Naive B cell (primary cell): ENCODE measurements at places on chromosomes 7 and 10.

DNA sequence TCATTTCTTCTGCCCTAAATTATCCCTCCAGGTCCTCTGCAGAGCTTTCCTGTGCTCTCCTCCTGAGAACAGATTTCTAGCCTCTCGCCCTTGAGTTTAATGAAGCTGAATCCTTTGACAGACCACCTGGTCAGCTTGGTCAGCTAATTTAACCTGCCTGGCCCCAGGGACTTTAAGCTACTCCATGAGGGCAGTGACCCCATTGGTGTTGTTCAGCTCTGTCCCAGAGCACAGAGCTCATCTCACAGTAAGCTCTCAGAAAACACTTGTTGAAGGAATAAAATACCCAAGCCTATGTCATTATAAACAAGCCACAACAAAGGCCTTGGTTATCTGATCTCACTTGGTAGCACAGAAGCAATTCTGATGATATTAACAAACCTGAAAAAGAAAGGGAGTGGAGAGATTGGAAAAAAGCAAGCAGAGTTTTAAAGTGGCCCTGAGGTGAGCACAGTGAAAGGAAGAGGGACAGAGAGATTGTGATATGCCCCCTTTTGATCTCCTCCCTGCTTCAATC lies 24.4 kb downstream of the SLC26A4 start:
- H3K36me3 ChIP-seq: no peaks in the 10 kb centered on the region
- no peaks in the 10 kb centered on the region for H3K27me3 ChIP-seq
- H3K27ac ChIP-seq: no peak overlapping the region
- no peak for DNase-seq

GRCh38 chr7:50957855-50958254 lies 175.2 kb upstream of the GRB10 start:
- no peaks in the 10 kb centered on the region for H3K36me3 ChIP-seq
- DNase-seq: no peak
- no peaks in the 10 kb centered on the region for H3K4me1 ChIP-seq
- H3K4me3 ChIP-seq: no peak overlapping the region
- H3K27me3 ChIP-seq: no peaks in the 10 kb centered on the region

- peak; percentile 45 for DNase-seq
- no peaks in the 10 kb centered on the region for H3K36me3 ChIP-seq
- peaks cover 35% of the 10 kb centered on the region for H3K4me1 ChIP-seq
Observed at GRCh38 chr10:62852961-62853702, 37.0 kb upstream of the EGR2 start.

DNA sequence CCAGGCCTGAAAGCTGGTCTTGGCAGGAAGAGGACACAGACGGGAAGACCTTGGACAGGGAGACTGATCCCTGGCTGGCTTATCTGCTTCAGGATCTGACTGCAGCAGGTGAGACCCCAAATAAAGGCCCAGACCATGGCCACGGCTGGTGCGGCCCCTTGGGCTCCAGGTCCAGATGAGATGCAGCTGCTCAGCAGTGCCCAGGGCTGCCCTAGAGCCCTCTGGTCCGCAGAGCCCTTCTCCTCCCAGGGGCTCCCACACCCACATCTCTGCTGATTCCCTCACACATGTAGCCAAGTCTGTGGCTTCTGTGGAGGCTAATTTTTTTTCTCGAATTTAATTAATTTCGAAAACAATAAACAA lies 46.3 kb downstream of the VIPR2 start:
- no peaks in the 10 kb centered on the region for H3K4me1 ChIP-seq
- H3K36me3 ChIP-seq: no peaks in the 10 kb centered on the region
- no peak overlapping the region for H3K27ac ChIP-seq
- no peaks in the 10 kb centered on the region for H3K27me3 ChIP-seq
- no peak overlapping the region for H3K4me3 ChIP-seq

DNA sequence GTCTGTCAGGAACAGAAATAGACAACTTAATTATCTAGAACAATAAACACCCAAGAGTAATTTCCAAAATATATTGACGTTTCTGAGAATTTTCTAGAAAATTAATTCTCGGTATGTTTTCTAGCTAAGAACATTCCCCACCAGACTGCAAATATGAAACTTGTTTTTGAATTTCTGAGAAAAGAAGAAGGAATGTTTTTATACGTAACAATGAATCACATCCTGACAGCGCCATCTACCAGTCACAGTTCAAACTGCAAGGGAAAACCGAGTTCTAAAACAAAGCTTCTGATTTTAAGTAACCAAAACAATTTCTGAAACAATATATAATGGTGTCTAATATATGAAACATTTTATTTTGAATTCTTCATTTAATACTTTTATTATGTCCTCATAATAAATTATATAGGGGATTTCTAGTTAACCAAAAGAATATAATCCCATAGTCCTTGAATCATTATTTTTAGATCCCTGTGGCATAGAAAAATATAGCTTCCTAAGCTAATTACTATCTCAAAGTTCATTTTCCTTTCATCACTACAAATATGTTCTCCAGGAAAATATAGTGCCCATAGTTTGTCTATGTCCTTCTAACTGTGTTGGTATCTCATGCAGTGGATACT lies 34.5 kb upstream of the MEOX2 start:
- no peaks in the 10 kb centered on the region for H3K36me3 ChIP-seq
- H3K4me1 ChIP-seq: no peaks in the 10 kb centered on the region
- no peaks in the 10 kb centered on the region for H3K27me3 ChIP-seq

DNA sequence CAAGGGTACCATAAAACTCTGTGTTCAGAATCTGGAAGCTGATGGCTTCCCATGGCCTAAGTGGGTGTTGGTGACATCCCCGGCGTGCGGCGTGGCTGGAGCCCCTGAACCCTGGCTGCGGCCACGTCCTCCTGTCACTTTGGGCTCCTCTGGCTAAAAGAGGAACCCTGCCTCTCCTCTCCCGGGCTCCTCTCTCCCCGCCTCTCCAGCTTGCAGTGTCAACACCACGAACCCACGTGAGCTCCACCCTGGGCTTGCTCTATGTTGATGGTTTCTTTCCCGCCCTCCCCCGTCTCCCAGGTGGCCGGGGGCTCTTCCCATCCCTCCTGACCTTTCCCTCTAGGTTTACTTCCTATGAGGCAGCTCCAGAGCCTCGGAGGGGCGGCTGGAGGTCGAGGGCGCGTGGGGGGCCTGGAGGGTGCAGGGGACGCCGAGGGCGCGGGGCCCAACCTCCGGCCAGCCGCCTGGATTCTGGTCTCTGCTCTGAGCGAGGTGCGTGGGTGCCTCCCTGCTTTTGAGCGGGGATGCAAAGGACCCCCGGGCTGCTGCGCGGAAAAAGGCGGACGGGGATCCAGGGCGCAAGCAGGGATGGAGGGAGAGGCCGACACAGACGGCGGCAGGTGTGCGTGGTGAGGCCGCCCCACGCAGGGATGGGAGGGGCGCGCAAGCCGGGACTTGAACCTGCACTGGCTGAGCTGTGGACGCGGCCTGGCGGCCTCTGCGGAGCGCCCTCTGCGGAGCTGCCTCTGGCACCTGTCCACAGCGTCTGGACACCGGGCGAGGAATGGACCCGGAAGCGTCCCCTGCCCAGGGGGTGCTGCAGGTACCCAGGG lies 115.5 kb upstream of the DIP2C start:
- H3K36me3 ChIP-seq: peaks cover 22% of the 10 kb centered on the region
- peaks cover 10% of the 10 kb centered on the region for H3K4me1 ChIP-seq
- no peak overlapping the region for H3K27ac ChIP-seq
- peak overlapping the region; percentile 23 for H3K4me3 ChIP-seq

GRCh38 chr10:54487743-54488142 lies 313.3 kb downstream of the PCDH15 start:
- DNase-seq: no peak
- no peaks in the 10 kb centered on the region for H3K36me3 ChIP-seq

DNA sequence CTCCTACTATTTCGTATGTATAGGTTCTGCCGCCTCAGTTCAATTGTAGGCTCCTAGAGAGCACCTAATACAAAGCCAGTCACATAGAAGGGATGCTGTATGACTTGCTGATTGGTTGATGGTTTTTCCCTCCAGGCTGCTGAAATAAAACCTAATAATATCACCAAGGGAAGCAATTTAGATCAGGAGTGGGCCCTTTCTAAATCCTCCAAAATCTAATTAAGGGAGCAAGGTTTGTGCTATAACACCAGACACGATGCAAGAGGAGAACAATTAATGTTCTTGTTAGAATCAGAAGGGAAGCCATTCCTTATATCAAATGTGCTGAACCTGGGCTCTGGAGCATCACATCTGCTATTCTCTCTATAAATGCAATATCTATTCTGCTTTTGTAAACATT lies 42.0 kb upstream of the SLC13A1 start:
- no peak for DNase-seq
- no peaks in the 10 kb centered on the region for H3K4me1 ChIP-seq
- H3K4me3 ChIP-seq: no peak overlapping the region
- H3K36me3 ChIP-seq: no peaks in the 10 kb centered on the region

- H3K27me3 ChIP-seq: peaks cover 86% of the 10 kb centered on the region
- H3K4me1 ChIP-seq: peaks cover 31% of the 10 kb centered on the region
- H3K4me3 ChIP-seq: peak overlapping the region; percentile 90
- no peak for DNase-seq
- no peaks in the 10 kb centered on the region for H3K36me3 ChIP-seq
Observed at GRCh38 chr7:155456738-155457543, 988 bp upstream of the EN2 start.

DNA sequence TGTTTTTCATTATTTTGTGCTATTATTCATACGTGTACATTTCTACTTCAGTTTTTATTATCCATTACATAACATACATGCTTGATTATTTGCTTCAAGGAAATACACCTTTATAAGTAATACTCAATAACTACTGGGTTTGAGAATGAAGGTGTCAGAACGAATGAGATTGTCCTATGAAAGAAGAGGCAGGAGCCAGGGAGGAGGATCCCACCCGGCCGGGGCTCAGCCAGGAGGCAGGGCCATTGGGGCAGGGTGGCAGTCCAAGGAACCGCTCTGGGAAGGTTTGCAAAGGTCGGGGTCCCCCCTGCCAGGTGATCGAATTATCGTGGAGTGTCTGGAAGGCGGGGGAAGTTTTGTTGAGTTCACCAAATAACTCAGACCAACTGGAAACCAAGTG lies 9.1 kb downstream of the TRIM56 start:
- H3K27me3 ChIP-seq: no peaks in the 10 kb centered on the region
- peaks cover 6% of the 10 kb centered on the region for H3K36me3 ChIP-seq
- no peak overlapping the region for H3K4me3 ChIP-seq
- peaks cover 23% of the 10 kb centered on the region for H3K4me1 ChIP-seq

DNA sequence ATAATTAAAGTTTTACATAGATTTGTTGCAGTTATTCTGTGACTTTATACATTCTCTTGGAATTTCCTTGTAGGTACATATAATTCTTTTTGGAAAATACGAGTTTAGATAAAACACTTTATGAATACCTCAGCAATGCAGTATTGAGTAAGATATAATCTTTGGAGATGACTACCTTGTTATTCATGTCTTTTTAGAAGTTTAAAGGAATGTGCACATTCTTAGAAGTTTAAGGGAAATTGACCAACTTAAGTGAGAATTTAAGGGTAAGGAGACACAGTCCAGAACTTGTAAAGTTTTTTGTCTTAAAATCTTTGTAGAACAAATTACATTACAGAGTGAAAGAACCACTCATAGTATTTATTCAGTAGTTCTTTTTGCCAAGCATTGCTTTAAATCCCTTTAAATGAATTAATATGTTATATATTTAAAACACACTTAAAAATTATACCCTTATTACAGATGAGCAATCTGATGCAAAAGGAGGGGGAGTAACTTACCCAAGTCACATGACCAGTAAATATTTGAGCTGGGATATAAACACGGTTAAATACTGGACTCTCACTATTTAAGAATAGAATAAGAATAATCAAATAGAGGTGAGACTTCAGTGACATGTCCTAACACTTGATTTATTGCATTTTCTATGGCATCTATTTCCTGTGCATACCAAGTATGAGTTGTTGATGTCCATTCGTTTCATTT lies 139.5 kb upstream of the FERD3L start:
- no peak overlapping the region for H3K4me3 ChIP-seq
- no peak for DNase-seq
- no peaks in the 10 kb centered on the region for H3K36me3 ChIP-seq
- H3K27me3 ChIP-seq: no peaks in the 10 kb centered on the region
- no peaks in the 10 kb centered on the region for H3K4me1 ChIP-seq

DNA sequence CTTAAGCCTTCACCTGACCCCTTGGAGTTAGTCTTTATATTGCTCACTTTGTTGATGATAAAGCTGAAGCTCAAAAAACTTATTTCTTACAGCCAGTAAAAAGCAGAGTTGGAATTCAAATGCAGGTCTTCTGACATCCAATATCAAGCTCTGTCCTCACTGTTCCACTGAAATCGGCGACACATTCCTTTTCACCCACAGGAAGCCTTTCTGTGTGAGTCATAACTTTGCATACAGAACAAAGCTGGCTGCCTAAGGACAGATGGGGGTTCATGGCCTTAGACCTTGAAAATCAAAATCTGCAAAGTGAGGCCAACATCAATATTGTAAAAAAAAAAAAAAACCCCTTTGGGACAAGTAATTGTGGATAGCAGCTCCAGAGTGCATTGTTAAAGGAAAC lies 21.8 kb upstream of the AKR1B1 start:
- DNase-seq: no peak
- H3K4me1 ChIP-seq: no peaks in the 10 kb centered on the region
- peaks cover 25% of the 10 kb centered on the region for H3K27me3 ChIP-seq
- no peaks in the 10 kb centered on the region for H3K36me3 ChIP-seq

DNA sequence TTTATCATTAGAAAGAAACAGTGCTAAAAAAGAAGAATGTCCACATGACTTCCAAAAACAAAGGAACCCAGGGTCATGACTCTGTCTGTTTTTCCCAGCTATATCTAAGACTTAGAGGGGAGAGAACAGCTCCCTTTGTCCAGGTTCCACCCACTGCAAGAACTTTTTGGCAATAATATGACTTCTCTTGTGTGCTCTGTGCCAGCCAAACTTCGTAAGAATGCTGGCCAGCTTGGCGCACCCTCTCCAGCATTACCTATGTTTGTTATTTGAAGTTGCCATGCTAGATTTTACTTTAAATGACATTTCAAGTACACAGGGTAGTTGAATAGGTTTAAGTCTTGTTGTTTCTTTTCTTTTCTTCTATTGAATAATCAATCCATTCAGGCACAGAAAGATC lies 371.4 kb downstream of the KCNMA1 start:
- H3K27ac ChIP-seq: no peak overlapping the region
- H3K36me3 ChIP-seq: no peaks in the 10 kb centered on the region
- no peaks in the 10 kb centered on the region for H3K27me3 ChIP-seq
- no peak for DNase-seq
- peaks cover 26% of the 10 kb centered on the region for H3K4me1 ChIP-seq
- no peak overlapping the region for H3K4me3 ChIP-seq

DNA sequence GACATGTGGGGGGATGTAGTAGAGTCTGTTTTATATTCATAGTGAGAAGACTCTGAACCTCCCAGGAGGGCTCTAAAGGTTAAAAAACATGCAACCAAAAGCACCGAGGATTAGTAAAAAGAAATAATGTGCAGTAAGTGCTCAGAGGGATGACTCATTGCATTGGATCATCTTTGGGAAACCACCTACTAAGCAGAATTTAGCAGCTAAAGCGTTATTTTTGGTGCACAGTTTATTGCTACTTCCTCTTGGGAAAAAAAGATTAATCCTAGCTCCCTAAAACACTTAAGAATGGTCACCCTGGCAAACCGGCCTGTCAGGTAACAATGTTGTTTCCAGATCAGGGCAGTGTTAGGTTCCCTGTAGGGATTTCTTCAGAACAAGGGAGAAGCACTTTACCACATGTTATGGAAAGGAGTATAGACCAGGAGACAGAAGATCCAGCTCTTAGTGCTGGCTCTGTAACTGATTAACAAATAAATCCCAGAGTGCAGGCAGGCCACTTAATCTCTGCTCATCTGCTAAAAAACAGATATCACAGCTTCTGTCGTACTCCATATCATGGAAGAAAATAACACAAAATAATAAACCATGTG lies 44.8 kb upstream of the FAM133B start:
- H3K27ac ChIP-seq: no peak overlapping the region
- peaks cover 6% of the 10 kb centered on the region for H3K36me3 ChIP-seq
- no peak overlapping the region for H3K4me3 ChIP-seq

- H3K27ac ChIP-seq: no peak overlapping the region
- DNase-seq: no peak
- peaks cover 5% of the 10 kb centered on the region for H3K27me3 ChIP-seq
- no peaks in the 10 kb centered on the region for H3K4me1 ChIP-seq
Observed at GRCh38 chr10:70937661-70938060, 49.3 kb upstream of the PCBD1 start.
